ENCODE measurements at places on chromosomes 3 and 15.

GRCh38 chr3:195133462-195133861 lies 137.5 kb downstream of the XXYLT1 start:
- no peak for DNase-seq

- DNase-seq, result no peak
Observed at GRCh38 chr15:85062560-85062959, 80.9 kb downstream of the PDE8A start.

DNA sequence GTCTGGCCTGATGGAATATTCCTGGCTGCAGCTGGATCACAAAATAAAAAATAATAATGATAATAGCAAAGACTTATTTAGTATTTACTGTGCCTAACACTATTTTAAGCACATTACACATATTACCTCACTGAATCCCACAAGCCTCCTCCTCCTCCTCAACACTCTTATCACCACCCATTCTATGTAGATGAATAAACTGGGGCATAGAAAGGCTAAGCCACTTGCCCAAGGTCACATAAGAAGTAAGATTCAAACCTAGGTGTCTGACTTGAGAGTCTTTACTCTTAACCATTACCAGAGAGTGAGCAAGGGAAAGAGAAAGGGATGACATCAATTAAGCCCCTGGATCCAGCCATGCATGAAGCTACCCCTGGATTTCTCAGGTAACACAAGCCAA lies 493.1 kb downstream of the SHQ1 start:
- DNase-seq, result no peak

DNA sequence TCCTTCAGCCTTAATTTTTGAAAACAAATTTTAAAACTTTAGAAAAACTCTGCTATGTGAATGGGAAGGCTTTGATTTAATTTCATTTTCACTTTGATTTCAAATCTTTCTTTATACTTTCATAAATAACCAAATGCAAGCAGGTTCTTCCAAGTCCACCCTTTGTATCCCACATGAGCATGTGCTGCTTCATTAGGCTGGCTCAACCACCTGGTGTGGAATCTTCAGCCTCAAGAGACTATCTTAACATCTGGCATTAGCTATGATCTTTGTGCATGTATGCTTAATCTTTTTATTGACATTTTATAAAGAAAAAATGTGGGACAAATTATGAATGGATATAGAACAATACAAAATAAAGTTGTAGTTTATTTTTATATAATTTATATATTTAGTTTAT lies 81.8 kb upstream of the MLF1 start:
- no peak for DNase-seq

DNA sequence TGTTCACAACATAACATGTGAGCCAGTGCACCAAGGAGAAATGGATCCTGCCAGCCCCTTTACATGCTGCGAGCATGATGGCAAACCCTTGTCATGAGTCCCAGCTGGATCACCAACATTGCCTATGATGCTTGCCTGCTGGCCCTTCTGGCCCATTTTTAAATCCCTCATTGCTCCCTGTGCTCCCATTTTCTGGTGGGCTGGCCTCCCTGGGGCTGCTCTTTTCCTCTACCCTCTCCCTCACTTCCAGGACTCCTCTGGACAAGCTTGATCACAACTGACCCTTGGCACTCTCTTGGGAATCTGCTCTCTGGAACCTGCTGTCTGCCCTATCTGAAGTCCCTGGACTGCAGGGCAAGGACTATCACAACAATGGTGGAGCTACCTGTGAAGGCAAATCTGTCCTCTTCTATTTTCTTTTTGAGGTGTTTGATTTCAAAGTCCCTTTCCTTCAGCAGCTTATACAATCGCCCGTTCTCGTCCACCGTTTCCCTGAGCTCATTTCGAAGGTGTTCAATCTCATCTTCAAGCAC lies 16.3 kb downstream of the CCDC13 start:
- DNase-seq, result no peak

GRCh38 chr3:72768936-72769335 lies 79.3 kb downstream of the SHQ1 start:
- no peak for DNase-seq

DNA sequence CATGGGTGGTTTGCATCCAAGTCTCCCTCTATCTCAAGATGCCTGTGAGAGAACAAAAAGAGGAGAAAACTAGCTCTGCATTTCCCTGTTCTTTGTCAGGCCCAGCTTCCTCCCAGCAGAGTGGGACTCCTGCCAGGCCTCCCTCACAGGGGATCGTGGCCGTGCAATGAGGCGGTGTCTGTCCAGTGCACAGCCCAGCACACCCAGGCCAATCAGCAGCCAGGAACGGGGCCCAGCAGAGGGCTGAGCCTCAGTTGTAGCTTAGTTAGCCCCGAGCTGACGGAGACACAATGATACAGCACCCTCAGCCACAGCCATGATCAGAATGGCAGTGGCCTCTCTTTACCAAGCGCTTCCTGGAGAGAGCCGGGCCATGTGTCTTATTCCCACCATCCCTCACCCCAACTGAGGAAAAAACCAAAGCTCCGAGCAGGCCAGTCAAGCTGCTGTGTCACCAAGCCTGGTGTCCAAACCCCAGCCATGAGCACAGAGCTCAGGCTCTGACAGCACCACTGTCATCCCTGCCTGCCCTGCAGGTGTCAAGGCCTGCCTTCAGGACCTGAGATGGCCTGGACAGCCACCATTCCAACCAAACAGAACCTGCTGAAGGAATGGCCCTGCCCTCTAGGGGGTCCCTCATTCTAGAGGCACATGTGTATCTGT lies 71.1 kb downstream of the DNAJB8 start:
- no peak for DNase-seq

DNA sequence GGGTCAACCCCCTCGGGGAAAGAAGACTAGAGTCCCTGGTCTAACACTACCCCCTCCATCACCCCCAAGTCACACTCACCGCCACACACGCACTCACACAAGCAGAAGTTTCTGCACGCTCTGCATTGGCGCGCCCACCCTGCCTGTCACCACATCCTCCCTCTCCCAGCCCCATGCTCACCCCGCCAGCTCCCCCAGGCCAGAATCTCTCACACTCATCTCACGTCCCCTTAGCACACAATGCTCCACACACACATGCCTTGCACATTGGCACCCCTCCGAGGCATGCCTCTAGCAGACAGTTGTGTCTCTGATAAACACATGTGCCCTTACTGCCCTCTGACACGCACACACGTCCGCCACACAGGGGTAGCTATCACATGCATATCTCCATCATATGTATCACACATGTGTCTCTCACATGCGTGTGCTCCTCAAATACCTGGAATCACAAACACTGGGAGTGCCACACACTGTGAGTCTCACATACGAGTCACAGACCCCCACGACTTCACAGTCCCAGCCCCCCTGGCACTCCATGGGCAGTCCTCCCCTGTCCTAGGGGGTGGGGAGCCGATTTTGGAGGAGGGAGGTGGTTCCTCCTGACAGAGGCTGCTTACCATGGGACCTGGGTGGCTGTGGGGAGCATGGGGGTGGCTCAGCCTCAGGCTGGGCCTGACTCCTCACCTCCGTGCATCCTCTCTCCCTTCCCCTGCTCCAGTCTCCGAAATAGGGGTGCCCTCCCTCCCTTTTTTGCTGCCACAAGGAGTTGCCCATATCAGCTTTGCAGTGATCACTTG lies 898 bp downstream of the FBLN2 start:
- peak; percentile 3 for DNase-seq

GRCh38 chr3:126618021-126618420 lies 36.9 kb downstream of the TXNRD3 start:
- no peak for DNase-seq

DNA sequence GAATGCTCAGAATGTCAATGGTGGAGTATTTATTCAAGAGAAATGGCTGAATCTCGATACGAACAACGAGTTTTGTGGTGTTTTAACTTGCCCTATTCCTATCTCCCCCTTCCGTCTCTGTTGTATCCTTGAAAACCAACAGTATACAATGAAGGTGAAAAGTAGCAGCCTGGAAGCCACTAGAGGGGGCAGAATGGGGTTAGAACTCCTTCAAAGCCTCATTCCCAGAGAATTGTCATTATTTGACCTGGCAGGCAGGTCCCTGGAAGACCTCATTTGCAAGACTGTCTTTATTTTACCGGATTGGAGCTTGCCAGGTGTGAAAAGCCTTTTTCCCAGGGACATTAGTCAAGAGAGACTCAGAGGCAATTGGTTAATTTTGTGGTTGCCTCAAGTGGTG lies 139.4 kb downstream of the LRRC28 start:
- no peak for DNase-seq

DNA sequence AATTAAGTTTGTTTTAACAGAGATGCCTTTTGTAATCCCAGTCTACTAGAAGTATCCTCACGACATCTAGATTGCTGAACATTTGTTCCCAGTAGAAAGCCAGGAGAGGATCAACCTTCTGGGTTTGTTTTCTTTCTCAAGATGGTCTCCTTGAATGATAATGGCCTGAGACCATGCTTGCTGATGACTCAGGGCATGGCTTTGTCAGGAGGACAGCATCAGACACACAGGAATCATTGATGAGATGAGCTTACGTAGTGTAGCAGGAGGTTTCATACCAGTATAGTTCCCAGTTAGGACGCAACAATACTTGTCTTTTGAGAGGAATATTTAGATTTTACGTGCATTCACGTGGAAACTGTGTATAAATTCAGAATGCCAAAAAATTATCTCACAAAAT lies 38.6 kb downstream of the ATP1B3 start:
- DNase-seq, result no peak

- no peak for DNase-seq
Observed at GRCh38 chr3:64021922-64022321, 1.4 kb downstream of the PSMD6 start.

- no peak for DNase-seq
Observed at GRCh38 chr3:61768284-61769037, 207.1 kb downstream of the PTPRG start.

- no peak for DNase-seq
Observed at GRCh38 chr3:57298041-57298440, 5.6 kb upstream of the ASB14 start.

DNA sequence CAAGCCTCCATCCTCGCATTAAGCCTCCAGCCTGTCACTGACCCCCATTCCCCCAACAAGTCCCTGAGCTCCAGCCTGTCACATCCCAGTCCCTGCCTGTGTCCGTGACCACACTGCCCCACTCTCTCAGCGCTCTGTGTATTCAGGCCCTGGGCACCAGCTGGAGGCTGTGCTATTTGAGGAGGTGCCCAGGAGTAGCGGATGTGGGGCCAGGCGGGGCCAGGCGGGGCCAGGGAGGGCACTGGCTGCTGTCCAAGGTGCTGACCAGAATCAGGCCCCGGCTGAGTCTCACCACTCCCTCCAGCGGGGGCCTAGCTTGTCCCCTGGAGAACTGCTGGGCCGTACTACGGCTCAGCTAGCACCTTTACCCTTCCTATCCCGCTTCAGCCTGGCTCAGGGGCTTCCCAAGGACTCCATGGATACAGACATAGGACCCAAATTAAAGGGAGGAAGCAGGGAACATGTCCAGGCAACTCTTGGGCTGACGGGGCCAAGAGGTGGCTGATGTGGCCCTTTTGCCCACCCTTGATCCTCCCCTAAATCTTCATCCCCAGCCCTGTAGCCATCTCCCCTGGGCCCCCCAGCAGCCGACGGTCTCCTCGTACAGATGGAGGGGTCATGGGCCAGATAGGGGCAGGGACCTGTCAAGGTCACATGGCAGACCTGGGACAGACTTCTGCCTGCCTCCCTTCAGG lies 1.1 kb downstream of the HHATL start:
- DNase-seq, result peak; percentile 27

DNA sequence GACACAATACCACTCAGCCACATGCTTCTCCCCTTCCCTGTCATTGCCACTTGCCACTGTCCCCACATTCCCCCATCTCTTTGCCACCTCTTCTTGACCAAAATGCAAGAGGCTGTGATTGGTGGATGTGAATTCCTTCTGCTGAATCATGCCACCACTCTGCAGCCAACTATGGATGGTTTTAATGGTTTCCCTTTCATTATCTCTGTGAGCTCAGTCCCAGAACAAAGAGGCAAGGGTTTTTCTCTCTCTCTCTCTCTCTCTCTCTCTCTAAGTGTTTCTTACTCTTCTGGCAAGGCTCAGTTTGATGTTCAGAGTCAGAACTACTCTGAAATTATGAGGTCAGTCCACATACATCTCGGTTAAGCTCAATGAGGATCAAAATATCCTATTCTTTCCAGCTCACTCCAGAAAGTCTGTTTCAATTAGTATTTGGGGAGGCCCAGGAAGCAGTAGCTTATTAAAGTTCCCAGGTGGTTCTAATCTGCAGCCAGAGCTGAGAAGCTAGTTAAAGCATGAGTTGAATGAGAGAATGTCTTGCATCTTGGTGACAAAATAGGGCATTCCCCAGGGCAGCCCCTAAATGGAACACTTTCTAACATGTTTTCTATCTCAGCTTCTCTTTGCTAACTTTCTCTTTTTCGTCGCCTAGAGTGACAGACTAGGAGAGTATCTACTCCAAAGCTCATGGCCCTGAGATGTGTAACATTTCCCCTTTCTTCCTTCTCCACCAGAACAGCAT lies 8.5 kb upstream of the ILDR1 start:
- DNase-seq, result no peak

- no peak for DNase-seq
Observed at GRCh38 chr15:98835876-98836275, 171.7 kb downstream of the PGPEP1L start.

- DNase-seq, result no peak
Observed at GRCh38 chr3:136334209-136334608, 84.1 kb downstream of the PCCB start.

DNA sequence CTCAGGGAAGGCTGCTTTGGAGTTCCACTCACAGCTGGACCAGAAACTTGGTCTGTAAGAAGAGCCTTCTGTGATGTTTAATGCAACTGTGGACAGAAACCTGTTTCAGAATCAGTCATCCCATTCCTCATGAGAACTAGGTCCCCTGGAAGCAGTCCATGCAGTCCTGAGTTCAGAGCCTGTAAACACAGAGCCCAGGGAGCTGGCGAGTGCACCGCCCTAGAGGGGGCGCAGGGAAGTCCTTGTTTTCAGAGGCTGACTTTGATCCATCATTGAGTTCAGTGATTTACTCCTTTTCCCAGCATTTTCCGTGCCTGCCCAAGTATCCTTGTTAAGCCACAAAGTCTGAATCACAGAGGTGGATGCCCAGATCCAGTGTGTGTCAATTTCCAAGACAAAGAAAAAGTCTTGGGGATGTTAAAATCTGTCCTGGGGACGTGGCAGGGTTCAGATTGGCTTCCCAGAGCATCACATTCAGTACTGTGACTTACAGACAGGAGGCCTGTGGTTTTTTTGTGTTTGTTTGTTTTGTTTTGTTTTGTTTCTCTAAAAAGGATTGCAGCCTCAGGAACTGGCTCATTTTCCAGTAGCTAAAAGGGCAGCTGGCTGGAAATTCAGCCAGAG lies 9.8 kb upstream of the TXNRD3 start:
- DNase-seq, result no peak

DNA sequence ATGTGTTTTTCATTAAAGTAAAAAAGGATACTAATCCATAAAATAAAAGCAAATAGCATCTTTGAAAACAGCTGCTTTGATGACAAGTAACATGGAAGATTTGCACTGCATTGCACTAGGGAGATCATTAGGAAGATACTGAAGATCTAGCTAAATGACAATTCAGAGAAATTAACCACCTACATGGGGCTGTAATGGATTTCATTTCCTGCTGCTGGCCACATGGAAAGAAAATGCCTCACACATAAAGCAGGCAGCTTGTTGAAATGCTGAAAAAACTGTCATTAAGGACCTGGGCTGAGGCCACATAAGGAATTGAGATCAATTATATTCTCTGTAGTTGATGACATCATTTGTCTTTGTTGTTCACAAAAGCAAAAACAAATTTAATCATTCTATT lies 94.1 kb downstream of the PYDC2 start:
- no peak for DNase-seq

- no peak for DNase-seq
Observed at GRCh38 chr15:48086133-48086532, 34.7 kb upstream of the SLC24A5 start.

All from stimulated activated CD8-positive, alpha-beta memory T cell treated with anti-CD3 and anti-CD28 coated beads, Interleukin-7, amount 100 ng/mL, for 1 hour (primary cell).